ENCODE measurements at places on chromosomes 6 and 20. TPM values are rescaled to one million over a fixed set of nuclear protein-coding genes. Genes with fewer than 3 reads are reported as not detected.

MUCL3 gene
- 0.06 TPM for polyA plus RNA-seq

DNA sequence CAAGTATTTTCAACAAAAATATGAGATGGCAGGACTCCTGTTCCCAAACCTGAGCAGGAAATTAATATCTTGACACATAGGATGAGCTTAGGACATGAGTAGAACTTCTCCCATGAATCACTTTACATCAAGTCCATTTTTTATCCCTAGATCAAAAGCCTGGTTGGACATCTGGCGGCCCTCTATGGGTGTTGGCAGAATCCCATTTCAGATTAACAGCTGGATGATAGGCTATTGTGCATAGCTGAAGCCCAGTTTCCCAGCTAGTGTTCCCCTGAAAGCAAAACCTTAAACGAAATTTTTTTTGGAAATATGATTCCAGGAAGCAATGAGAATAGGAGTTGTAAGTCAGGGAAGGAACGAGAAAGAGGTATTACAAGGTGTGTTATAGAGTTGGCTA, 449.4 kb upstream of the CHD6 start:
- no peak for DNase-seq

GRCh38 chr6:144305985-144306384, 20.9 kb downstream of the UTRN start:
- DNase-seq: no peak

DNA sequence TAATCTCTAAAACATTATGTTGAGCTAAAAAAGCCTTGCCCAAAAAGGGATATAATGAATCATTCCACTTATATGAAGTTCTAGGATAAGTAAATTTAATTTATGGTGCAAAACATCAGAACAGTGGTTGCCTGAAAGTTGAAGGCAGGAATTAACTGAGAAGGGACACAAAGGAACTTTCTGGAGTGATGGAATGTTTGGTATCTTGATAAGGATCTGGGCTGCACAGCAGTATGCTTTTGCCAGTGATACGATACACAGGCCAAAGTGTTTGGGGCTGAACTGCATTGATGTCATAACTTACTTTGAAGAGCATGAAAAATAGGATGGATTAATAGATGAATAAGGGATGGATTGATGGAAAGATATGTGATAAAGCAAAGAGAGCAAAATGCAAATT, 146.1 kb upstream of the LRFN2 start:
- DNase-seq: no peak

DNA sequence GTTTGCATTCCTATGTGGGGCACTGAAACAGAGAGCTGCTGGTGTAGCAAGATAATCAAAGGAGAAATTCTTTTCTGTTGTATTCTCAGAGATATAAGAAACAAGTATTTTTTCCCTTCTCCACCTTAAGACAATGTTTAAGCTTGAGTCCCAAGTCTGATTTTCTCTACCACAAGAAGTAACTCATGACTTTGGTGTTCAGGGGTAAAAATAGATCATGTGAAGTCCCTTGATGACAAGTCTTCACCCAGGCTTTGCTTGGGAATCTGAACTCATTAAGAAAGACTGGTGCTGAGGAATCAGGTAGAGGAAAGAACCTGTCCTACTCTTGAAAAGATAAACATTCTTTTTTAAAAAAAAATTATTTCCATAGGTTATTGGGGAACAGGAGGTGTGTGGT, 205.6 kb downstream of the ALDH8A1 start:
- no peak for DNase-seq

HLA-DMB gene
- 80.3 TPM for polyA plus RNA-seq

DNA sequence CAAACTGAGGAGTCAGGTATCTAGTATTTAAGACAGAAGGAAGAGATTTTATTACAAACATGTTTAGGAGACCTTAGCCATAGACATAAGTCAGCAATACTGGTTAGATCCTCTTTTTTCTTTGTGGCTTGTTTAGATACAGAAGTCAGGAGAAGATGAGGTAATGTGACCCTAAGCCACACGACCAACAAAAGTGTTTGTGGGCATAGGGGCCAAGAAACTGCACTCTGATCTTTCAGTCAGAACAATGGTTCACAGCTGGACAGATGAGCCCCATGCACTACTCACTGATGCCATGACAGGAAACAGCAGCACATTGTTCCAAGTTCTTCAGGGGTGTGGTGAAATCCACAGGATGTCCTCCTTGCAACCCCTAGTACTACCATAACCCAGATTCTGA, 238.5 kb upstream of the RAB32 start:
- DNase-seq: no peak
